NCI-H446 treated with DMSO at 0.1 percent for 48 hours (cell line): ENCODE measurements at places on chromosomes 4 and X.

GRCh38 chr4:81827577-81828202 lies 356.0 kb upstream of the RASGEF1B start:
- no peak for DNase-seq

DNA sequence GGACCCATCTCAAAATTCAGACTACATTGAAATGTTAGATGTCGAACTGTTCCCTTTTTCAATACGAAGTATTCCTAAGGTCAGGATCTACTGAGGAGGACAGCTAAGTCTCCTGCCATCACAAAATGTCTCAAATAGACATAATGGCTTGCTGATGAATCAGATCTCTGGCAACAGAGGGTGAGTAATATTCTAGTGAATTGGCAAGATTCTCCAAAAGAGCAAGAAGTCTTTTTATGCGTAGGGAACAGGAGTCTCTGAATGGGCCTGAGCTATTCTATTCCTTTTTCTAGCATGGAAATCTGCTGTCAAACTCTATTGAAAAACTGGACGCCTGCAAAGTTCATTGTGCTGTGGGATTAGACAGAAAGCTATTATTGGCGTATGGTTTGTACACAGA lies 145.4 kb downstream of the FNIP2 start:
- DNase-seq: peak; percentile 47

GRCh38 chr4:85393201-85393600 lies 81.7 kb upstream of the ARHGAP24 start:
- no peak for DNase-seq

DNA sequence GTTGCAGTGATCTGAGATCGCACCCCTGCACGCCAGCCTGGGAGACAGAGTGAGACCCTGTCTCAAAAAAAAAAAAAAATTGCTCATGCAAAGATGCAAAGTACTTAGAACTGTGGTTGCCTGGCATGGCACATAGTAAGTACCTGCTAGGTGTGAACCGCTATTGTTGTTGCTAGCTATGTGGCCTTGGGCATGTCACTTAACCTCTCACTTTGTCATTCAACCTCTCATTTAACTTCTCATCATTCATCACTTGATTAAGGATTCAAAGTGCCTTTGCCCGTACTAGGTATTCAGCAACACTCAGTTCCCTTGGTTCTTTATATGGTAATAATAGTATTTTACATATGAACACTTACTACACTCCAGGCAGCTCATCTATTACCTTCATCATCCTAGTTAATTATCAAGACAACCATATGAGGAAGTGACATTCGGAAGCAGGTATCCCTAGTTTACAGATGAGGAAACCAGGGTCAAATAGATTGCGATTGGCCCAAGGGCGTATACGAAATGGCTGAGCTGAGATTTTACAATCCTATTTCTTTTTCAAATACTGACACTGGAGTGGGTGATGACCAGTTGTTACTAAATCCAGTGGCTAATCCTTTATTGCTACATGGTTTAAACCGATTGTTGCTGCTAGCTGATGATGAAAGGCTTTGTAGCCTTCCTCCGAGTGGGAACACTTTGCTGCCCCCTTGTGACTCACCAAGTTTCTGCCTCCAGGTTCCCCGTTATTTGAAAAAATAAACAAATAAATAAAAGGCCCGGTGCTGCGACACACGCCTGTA lies 28.8 kb upstream of the SOWAHD start:
- no peak for DNase-seq

DNA sequence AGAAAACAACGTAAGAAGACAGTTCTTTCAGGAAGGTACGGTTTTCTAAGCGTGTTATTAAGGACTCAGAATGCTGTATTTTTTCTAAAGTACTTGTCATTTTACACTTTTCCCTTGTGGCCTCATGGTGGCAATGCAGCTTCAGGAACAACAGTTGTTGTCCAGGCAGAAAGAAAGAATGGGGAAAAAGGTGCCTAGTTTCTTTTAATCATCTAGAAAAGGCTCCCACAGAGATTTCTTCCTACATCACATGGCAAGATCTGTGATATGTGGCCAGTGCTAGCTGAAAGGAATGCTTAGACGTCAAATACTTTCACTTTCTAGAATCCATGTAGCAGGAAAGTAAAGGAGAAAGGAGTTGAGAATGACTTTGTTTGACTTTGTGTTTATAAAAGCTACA lies 49.0 kb upstream of the TRAM1L1 start:
- peak; percentile 78 for DNase-seq

DNA sequence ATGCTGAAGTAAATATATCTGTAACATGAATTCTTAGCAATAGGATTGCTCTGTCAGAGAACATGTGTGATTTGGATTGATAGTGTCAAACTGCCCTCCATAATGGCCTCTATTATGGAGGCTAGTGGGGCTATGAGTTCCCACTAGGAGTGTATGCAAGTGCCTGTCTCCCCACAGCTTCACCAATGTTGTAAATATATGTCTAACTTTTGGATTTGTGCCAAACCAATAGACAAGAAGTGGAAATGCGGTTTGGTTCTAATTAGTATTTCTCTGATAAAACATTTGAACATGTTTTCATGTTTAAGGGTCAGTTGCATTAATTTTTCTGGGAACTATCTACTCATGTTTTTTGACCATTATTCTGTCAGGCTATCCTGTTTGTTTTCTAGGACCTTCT lies 28.1 kb downstream of the GPAT3 start:
- no peak for DNase-seq

DNA sequence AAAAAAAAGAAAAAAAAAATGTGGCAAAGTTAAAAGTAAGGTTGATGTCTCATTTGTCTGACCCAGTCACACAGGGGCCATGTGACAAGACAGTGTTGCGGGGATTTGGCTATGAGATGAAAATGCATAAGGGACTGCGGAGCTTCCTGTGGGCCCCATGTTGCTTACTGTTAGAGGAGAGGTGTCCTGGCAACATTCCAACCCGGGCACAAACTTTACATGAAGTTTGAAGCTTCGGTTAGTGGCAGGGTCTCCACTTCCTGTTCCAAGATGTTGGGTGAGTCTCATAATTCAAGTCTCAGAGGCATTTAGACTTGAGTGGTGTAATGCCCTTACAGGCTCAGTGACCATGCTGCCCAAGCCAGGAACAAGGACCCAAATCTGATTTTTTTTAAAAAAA lies 111.3 kb downstream of the MAML3 start:
- no peak for DNase-seq

DNA sequence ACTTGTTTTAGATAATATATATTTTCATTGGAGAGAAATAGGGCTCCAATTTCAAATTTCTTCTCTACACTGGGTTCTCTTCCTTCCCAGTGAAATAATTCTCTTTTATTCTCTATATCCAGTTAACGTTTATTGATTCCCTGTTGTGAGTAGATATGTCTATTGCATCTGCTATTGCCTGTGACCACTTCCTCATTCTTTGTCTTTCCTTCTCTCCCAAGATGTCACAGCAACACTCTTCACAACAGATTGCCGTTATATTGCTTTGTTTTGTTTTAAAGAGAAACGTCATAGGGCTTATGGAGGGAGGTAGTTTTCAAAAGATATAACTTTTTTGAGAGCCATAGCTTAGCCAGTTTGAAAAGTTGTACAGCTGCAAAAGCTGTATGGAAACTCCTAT lies 343.8 kb downstream of the ARHGAP24 start:
- DNase-seq: no peak

- DNase-seq: no peak
These were observed 37.8 kb upstream of the PRPS2 start for GRCh38 chrX:12753366-12753765.

DNA sequence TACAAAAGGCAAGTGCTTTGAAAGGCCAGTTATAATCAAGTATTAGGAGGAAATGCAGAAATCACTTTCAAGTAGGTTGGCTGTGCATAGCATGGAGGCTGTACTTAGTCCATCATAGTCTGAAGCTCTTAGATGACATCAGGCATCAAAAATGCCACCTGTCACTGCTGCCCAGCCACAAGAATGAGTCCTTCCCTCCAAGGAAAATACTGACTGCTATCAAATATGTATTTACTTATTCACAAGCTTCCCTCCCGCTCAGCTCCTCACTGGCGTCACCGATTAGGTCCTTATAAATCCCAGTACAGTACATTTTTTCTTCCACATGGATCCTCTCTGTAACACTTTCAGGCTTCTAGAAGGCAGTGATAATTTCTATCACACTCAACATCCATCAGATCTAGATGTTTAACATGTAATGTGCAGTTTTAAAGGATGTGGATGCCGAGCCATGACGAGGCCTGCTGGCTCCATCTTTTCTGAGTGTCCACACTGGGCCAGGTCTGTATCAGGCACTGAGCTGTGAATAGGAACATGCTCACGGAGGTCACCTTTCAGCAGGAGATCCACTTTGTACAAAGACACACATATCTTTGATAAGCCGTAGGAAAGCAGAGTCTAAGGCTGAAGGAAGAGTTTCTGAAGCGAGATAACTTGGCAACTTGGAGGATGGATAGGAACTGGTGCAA lies 121.9 kb downstream of the PALLD start:
- DNase-seq: no peak

GRCh38 chr4:20172070-20172760 lies 79.5 kb upstream of the SLIT2 start:
- no peak for DNase-seq

DNA sequence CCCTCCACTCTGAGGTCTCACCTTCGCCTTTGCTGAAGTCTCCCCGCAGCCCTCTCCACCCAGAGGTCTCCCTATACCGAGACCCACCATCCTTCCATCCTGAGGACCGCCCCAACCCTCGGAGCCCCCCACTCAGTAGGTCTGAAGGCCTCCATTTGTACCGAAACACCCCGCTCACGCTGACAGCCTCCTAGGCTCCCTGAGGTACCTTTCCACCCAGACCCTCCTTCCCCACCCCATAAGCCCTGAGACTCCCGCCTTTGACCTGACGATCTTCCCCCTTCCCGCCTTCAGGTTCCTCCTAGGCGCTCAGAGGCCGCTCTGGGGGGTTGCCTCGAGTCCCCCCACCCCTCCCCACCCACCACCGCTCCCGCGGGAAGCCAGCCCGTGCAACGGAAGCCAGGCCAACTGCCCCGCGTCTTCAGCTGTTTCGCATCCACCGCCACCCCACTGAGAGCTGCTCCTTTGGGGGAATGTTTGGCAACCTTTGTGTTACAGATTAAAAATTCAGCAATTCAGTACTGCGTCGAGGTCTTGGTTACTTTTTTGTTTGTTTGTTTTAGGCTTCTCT lies 5.0 kb downstream of the SOD3 start:
- no peak for DNase-seq

- DNase-seq: peak; percentile 88
These were observed 46.8 kb upstream of the ELF2 start for GRCh38 chr4:139223682-139224317.

DNA sequence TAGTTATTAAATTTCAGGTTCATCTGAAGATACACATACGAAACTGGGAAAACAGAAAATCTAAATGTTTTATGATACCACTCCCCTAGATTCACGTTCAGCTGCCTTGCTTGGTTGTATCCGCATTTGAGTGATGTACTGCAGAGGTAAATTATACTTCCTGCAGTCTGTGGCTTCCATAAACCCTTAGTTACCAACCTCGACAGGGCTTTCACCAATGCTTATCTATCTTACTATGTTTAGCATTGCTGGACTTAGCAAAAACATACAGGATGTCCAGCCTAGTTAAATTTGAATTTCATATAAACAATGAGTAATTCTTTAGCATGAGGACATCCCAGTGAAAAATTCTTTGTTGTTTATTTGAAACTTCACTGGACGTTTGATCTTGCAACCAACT lies 108.8 kb downstream of the TMA16 start:
- no peak for DNase-seq

DNA sequence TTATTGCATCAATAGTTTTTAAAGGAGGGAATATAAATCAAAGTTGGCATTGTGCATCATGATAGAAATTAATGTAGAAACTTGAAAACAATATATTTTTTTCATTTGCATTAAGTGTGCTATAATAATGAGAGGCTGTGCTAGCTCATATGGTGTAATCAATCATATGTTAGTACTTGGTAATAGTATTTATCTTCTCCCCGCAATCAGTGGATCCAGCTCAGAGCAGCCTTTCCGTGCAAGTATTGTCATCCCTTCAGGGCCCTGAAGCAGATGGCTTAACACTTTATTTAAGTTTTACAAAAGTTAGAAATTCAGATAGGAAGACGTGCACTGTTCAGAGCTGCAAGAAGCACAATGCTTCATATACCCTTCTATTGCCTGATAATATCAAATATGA lies 616.3 kb upstream of the ATOH1 start:
- DNase-seq: no peak

- DNase-seq: no peak
These were observed 12.2 kb downstream of the EPHA5 start for GRCh38 chr4:65658117-65658516.

GRCh38 chr4:38132107-38132673 lies 172.0 kb downstream of the PTTG2 start:
- no peak for DNase-seq

- no peak for DNase-seq
These were observed 21.8 kb upstream of the CCNI start for GRCh38 chr4:77097611-77098010.
